Aorta (tissue), 5 donors: ENCODE measurements at places on chromosomes 16 and 17.

DNA sequence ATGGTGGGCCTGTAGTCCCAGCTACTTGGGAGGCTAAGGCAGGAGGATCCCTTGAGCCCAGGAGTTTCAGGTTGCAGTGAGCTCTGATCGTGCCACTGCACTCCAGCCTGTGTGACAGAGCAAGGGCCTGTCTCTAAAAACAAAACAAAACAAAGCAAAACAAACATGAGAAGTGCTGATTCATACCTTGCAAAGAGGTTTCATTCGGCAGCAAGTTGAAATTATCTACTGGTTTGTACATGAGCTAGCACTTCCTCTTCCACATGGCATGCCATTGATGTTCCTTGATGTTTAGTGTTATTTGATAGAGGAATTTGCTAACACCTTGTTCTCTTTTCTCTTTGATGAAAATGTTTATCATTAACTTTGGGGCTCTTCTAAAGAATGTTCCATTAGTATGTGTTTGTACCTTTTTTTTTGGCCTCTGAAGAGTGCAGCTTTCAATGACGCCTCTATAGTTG, 50.6 kb downstream of the SPECC1 start:
- no peak for DNase-seq

DNA sequence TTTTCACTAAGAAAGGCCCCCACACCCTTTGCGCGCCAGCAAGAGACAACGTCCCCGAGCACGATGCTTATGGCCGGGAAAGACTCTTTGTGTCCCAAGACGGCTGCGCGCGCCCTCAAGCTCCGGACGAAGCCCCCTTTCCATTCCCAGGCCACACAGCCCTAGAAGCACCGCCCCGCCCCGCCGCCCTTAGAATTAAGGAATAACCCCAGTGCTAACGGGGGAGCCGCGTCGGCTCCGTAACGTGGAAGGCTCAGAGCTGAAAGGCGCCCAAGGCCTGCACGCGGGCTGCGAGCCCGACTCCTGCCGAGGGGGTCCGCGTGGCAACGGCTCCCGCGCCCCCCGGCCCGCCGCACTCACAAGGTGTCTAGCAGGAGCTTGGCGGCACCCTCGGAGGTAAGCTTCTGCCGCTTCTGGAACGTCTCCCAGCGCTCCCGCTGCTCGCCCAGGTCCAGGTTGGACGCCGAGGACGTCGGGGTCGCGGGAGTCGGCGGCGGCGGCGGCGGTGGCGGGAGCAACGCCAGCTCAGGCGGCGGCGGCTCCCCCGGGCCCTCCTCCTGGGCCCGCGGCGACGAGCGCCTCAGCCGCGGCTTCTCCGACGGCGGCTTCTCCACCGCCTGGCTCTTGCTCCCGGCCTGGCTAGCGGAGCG, 477 bp downstream of the CENPV start:
- DNase-seq, result peak; percentile 55

DNA sequence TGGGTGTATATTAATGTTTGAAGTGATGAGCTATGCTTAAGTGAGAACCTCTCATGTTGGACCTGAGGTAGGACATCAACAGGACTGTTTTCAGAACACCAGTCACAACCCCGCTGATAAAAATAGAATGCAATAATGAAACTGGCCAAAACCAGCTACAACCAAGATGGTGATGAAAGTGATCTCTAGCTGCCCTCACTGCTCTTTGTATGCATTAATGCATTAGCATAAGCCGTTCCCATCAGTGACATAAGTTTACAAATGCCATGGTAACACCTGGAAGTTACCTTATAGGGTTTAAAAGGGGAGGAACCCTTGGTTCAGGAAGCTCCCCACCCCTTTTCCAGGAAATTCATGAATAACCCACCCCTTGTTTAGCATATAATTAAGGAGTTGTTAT, 672.5 kb upstream of the EEF2KMT start:
- DNase-seq, result no peak

DNA sequence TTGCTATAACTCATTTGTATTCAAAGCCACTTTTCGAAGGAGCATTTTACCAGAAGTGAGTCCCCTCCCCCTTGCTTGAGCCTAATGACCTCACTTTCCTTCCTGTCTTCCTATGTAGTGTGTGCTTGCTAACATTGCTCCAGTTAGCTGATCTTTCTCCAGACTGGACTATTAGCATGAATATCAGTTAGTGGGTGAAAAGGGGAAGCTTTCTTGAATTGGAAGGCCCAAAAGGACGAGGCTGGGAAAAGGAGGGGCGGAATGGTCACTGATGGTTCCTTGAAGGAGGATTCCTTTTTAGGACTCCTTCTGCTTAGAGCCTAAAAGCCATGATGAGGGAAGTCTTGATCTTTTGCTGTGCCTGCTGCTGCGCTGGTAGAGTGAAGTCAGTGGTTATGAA, 11.9 kb downstream of the MAP3K3 start:
- DNase-seq, result peak; percentile 55

- DNase-seq, result no peak
Measured at GRCh38 chr17:3276126-3276525, 22.0 kb downstream of the OR3A1 start.

DNA sequence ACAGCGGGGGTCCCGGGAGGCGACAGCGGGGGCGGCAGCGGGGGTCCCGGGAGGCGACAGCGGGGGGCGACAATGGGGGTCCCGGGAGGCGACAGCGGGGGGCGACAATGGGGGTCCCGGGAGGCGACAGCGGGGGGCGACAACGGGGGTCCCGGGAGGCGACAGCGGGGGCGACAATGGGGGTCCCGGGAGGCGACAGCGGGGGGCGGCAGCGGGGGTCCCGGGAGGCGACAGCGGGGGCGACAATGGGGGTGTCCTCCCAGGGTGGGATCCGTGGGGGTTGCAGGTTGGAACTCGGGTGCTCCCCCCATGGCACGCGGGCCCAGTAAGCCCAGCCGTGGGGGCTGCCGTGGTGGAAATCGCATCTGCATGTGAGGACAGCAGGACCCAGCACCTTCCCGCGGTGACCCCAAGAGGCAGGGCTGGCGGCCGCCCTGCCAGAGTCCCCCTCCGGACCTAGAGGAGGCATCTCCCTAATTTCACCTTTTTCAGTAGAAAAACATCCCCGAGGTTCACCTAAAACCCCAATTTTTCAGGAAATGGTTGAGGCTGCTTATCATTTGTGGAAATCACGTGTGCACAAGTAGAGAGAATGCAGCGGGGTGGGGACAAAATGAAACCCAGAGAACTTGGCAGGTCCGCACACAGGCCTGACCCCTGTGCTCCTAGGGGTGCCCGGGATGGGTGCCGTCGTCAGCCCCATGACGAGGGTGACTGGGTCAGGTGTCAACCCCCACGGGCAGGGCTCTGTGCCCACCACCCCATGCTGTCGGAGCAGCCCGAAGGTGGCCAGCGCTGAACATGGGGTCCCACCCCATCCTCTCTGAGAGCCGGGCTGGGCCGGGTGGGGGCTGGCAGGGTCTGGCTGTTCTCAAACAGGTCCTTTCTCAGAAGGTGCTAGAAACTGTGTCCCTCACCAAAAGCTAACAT, 10.5 kb upstream of the METRNL start:
- peak; percentile 44 for DNase-seq

GRCh38 chr17:17235212-17236174, 1.5 kb downstream of the FLCN start:
- DNase-seq, result no peak

- no peak for DNase-seq
Measured at GRCh38 chr16:89420204-89420603, 70.2 kb downstream of the ANKRD11 start.

DNA sequence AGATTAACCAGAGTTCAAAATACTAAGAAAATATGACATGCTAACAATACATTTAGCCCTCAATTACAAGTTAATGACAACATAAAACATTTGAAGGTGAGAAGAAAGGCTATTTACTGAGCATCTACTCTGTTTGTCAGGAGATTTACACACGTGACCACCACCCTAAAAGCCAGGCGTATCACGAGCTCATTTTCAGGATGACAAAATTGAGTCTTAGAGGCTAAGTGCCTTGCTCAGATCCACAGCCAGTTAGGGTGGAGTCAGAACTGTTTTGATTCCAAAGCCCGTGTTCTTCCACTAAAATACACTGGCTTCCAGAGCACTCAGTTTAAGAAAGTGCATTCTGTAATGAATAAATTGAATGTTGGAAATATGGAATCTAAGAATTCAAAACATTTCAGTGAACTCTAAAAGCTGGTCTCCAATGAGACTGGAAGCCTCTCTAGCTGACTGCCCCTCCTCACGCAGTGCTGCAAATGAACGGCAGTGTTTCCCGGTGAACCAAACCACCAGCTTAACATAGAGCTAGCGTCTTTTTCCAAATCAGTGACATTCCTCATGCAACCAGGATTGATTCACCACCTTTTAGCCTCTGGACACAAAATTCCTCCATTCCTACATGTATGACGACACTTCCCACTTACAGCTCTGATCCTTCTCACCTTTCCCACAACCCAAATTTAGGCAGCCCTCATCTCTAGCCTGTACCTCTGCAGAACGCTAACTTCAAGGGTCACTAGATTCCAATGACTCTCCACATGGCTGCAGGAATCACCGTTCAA, 5.9 kb downstream of the ZDHHC7 start:
- peak; percentile 30 for DNase-seq

- no peak for DNase-seq
Measured at GRCh38 chr16:77613095-77613494, 109.2 kb upstream of the NUDT7 start.
